ENCODE measurements at places on chromosomes 7 and 10.

DNA sequence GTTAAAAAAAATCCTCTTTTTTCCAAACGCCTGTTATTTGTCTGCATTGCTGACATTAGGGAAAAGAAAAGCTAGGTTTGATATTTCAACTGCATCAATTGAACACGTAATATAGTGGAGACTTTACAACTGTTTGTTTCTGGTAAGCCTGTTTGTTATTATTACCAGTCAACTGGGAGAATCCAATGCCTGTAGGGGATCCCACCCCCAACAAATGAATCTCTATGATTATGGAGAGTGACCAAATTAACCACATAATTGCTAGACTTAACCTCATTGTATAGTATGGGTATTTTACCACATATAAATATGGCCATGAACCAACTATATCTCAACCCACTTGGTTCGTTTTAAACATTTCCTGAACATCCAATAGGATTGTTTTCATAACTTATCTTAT lies 216.1 kb downstream of the TWIST1 start:
- DNase-seq, result no peak

- no peak for DNase-seq
Measured at GRCh38 chr10:118342638-118343020, 505 bp upstream of the FAM204A start.

DNA sequence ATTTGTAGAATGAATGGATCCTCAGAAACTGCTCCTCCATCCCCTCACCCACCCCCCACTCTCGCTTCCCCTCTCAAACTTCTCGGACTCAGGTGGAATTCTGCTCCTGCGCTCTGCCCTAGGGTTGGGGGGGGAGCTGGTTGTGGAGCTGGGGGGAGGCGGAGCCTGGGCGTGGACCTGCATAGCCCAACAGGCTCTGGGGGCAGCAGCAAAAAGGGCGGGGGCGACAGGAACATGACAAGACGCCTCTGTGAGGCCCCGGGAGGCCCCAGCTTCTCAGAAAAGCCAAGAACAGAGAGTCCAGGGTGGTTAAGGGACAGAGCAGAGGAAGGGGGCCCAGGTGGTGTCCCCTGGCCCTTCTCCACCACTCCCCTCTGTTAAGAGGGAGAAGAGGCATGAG lies 3.5 kb downstream of the TSC22D4 start:
- no peak for DNase-seq

- DNase-seq, result peak; percentile 33
Measured at GRCh38 chr10:26437637-26438461, at the start of gene APBB1IP. Gene APBB1IP, plus strand, starts transcription at chr10:26438341. Its CDS starts 53,986 bp downstream, at chr10:26492327.

DNA sequence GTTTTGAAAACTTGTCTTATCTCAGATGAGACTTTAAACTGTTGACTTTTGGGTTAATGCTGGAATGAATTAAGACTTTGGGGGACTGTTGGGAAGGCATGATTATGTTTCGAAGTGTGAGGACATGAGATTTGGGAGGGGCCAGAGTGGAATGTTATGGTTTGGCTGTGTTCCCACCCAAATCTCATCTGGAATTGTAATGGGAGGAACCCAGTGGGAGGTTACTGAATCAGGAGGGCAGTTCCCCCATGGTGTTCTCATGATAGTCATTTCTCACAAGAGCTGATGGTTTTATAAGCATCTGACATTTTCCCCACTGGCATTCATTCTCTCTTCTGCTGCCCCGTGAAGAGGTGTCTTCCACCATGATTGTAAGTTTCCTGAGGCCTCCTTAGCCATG lies 13.8 kb upstream of the POT1 start:
- DNase-seq, result no peak

DNA sequence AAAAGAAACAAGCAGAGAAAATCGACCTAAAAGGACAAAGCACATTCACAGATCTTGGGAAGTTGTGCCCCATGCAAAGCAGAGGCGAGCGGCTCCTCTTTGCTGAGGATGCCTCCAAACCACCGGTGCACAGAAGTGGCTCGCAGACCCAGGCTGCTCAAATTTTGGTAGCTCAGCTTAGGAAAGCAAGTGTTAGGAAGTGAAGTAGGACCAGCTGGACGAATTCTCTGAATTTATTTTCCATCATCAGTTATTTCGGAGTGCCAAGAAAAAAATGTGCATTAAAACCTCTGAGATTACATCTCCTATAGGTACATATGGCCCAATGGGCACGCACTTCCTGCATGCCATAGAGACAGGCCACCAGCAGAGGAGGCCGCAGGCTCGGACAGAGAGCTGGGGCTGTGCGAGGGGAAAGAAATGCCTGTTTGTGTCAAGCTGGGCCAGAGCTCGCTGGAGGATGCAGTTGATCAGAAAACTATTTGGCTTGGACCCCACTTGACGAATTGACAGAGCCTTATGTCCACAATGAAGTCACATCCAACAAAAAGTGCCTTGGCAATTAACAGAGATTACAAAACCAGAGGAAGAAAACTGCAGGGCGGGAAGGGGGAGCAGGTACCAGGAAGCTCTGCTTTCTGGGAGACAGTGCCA lies 122.3 kb upstream of the LYZL2 start:
- peak; percentile 51 for DNase-seq

DNA sequence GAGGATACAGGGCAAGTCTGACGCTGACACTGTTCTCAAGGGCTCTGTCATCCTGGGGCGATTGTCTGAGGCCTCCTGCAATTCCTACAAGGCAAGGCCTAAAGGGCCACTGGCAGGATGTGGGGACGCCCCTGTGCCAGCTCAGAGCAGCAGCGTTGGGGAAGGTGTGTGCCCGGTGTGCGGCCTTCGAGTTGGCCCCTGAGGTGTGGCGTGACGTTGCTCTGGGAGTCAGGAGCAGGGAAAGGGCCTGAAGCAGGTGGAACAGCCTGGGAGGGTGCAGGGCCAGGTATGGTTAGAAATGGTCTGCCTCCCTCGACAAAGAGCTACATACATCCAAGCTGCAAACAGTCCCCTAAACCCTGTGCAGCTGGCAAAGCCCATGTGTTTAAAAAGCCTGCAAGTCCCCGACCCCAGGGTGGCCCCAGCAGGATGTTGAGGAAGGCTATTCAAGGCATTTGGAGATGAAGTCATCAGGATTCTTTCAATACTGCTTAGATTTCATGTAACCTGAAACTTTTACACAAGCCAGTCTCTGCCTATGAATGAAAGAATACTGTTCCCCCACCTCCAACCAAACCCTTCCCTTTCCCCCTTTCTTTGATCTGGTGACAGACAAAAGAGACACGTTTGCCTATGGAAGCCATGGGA lies 142.5 kb upstream of the TNS3 start:
- DNase-seq, result no peak

- DNase-seq, result no peak
Measured at GRCh38 chr7:115085421-115085820, 163.5 kb downstream of the MDFIC start.

GRCh38 chr10:101484175-101484745 lies 103.8 kb downstream of the POLL start:
- no peak for DNase-seq

DNA sequence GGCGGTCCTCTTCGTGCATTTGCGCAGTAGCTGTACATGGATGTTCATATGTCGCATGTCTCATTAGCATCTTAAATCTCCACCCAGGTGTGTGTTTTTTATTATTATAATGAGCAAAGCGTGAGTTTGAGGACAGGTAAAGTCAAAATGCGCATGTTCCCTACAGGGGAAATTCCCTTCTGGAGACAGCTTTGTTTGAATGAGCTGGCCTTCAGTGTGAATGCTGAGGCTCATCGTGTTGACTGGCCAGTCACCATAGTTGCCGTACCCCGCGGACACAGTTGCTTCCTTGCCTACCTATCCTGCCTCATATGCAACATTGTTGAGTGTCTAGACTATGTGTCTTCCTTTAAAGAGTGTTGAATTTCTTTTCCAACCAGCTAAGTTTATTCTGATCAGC lies 13.6 kb downstream of the LYZL1 start:
- DNase-seq, result no peak

GRCh38 chr10:53162856-53163255 lies 390.3 kb upstream of the MBL2 start:
- no peak for DNase-seq

DNA sequence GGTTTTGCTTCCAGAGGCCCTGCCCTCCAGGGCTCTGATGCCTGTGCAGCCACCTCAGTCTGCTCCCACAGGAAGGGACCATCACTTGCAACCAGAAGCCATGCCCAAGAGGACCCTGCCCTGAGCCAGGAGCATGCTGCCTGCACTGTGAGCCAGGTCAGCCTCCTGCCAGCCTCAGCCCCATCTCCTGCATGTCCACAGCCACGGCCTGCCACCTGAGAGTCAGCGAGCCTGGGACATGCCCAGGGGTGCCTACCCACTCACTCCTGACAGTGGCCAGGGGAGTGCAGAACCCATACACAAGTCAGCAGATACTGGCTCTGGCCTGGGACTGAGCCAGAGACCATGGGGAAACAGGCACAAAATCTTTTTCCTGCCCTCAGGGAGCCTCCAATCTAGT lies 6.6 kb upstream of the KCP start:
- DNase-seq, result no peak

GRCh38 chr10:74728225-74728624 lies 98.2 kb upstream of the KAT6B start:
- DNase-seq, result no peak

GRCh38 chr10:44287408-44287807 lies 97.5 kb downstream of the CXCL12 start:
- no peak for DNase-seq

- DNase-seq, result no peak
Measured at GRCh38 chr10:96488161-96488935, 25.4 kb downstream of the TLL2 start.

- DNase-seq, result no peak
Measured at GRCh38 chr10:13842117-13842516, 255.4 kb downstream of the PRPF18 start.

DNA sequence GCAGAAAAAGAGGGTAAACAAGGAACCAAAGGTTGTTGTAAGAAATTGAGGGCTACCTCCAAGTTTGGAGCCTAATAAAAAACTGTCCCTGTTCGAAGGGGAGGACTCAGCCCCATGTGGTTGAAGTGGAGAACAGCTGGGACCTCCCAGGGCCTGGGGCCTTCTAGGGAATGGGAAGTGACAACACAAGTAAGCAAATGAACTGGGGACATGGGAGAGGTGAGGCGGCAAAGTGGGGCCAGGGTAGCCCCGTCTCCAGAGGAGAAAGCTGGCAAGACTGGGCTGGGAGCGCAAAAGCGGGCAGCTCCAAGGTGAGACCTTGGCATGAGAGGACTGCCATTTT lies 198.1 kb downstream of the ZNF438 start:
- DNase-seq, result no peak

- DNase-seq, result no peak
Measured at GRCh38 chr7:47091141-47091540, 490.8 kb downstream of the TNS3 start.

GRCh38 chr7:29957521-29958310 lies 31.9 kb downstream of the SCRN1 start:
- no peak for DNase-seq
